SK-N-MC (cell line): ENCODE measurements at places on chromosomes 11 and 22.

GRCh38 chr22:37412495-37413250 is 14.6 kb downstream of the ELFN2 start:
- no peak for DNase-seq

- DNase-seq = no peak
Observed at GRCh38 chr22:41334951-41335635, 33.8 kb downstream of the ZC3H7B start.

DNA sequence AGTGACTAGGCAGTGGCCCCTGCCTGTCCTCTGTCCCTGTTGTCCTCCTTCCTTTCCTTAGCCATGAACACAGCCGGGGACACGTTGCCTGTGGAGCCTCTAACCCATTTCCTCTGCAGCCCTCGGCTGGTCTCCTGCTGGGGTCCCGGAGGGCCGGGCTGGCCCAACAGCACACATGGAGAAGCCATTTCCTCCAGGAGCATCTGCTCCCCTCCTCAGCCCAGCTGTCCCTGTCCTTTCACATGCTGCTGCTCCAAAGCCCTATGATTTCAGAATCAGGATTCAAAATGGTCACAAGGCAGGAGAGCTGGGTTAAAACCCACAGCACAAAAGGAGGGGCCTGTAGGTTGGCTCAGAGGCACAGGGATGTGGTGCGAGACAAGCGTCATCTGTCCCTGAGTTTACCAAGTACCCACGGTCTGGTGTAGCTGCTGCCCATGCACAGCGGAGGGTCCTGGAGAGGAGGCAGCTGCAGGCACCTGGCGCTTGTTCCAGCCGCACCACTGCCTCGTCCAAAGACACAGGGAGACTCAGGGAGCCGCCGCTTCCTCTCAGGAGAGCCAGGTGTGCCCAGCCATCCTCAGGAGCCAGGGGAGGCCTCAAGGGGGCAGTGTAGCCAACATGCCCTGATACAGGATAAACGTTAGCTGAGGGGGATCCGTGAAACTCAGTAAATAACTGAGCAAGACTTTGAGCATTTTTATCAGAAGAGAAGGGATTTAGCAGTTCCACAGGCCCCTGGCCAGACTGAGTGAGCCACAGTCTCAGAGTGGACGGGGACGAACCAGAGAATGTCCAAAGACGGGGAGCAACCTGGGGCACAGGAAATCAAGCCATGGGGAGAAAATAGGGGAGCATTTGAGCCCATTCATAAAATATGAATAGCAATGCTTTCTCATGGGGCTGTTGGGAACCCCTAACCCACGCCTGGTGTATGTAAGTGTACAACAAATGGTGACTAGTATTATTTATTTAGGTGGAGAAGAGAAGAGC is 3.9 kb upstream of the VSIG10L2 start:
- no peak for DNase-seq

DNA sequence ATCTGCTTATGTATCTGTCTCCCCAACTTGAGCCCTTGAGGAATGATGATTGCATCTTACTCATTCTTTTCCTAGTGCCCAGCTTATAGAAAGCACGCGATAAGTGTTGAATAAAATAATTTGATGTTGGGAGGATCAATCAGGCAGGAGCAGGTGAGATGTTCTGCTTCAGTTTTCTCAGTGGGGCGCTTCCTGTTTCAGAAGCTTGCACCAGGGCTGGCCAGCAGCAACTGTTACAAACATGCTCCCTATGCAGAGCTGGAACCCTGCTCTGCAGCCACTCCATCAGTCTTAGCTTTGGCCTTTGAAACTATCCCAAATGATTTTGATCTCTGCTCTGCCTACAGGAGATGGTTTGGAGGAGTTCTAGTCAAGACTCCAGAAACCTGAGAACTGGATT is 3.9 kb downstream of the ENDOD1 start:
- no peak for DNase-seq

- no peak for DNase-seq
Observed at GRCh38 chr11:132623511-132623910, 908.8 kb downstream of the OPCML start.

GRCh38 chr22:50169774-50170341 is 673 bp upstream of the PANX2 start:
- no peak for DNase-seq

DNA sequence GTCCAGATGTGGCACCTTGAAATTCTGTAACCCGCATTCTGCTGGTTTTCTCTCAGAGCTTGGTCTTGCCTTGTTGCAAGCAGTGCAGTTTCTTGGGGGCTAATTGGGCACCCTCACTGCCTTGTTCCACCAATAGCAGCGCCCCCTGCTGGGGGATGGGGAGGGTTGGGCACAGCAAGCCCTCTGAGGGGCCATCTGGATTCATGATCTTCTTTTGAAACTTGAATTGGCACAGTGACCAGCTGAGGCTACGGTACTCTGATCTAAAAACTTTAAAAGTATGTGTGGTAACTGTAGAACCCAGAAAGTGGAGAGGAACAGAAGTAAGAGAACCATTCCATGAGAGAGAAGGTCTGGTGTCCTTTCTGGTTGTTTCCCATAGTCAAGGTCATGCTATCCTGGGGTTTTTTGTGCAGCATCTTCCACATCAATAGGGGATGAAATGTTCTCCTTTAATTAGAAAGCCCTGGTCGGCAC is 64.2 kb downstream of the MED15 start:
- no peak for DNase-seq

- no peak for DNase-seq
Observed at GRCh38 chr11:14857621-14858020, 34.4 kb downstream of the CYP2R1 start.

DNA sequence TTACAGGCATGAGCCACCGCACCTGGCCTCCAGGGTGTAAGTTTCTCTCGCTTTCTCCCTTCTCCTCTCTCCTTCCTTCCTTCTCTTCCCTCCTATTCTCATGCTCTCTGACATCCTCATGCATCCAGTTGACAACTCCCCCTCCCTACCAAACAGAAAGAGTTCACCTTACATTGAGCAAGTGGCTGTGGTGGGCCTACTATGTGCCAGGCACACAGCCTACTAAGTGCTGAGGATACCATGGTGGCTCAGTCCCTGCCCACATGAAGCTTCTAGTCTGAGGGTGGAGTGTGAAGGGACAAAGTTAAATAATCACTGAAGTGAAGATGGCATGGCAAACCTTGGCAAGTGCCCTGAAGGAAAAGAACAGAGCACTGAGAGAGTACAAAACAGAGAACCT is 9.6 kb upstream of the DAGLA start:
- DNase-seq = no peak

DNA sequence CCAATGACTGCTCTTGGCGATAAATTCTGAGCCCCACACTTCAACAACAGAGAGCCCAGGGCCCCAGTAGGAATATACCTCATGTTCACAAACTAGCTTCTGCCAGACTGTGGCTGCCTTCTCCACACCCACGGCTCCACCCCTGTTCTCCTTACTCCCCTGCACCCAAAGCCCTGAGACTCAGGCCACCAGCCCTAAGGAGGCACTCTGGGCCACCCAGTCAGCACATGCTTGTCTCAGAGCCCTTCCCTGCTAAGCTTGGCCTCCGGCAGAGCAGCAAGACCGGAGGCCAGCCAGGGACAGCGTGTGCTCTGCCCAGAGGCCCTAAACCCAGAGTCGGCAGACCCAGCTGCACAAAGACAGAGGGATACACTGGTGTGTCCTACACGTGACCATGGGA is 27.9 kb downstream of the SPATA19 start:
- DNase-seq = no peak

- no peak for DNase-seq
Observed at GRCh38 chr11:18384157-18384641, 10.2 kb upstream of the LDHA start.

DNA sequence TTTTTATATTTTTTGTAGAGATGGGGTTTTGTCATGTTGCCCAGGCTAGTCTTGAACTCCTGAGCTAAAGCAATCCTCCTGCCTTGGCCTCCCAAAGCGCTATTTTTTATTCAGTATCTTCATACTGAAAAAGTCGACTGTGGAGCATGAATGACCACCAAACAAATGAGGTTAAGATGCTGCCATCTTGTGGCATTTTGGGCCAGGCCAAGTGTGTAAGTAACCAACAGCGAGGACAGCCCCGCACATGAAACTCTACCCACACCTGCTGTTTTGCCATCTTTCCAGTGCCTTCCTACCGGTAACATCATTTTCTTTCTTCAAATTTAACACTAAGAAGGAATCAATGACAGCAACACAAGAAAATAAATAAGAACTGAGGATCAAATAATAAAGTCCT is 32.2 kb upstream of the AQP11 start:
- no peak for DNase-seq

GRCh38 chr22:50016988-50017700 is 4.6 kb upstream of the IL17REL start:
- DNase-seq = no peak

GRCh38 chr11:111571829-111572501 is 30.3 kb upstream of the SIK2 start:
- DNase-seq = no peak

GRCh38 chr11:296171-297050 is 2.9 kb downstream of the IFITM5 start:
- no peak for DNase-seq

- no peak for DNase-seq
Observed at GRCh38 chr11:6111673-6112072, 4.2 kb downstream of the OR56B4 start.
